Stimulated activated effector memory CD8-positive, alpha-beta T cell treated with anti-CD3 and anti-CD28 coated beads, Interleukin-12 subunit alpha, Interleukin-12 subunit beta, amount 100 ng/mL, for 72 hours (primary cell): ENCODE measurements at places on chromosomes 2 and 18.

DNA sequence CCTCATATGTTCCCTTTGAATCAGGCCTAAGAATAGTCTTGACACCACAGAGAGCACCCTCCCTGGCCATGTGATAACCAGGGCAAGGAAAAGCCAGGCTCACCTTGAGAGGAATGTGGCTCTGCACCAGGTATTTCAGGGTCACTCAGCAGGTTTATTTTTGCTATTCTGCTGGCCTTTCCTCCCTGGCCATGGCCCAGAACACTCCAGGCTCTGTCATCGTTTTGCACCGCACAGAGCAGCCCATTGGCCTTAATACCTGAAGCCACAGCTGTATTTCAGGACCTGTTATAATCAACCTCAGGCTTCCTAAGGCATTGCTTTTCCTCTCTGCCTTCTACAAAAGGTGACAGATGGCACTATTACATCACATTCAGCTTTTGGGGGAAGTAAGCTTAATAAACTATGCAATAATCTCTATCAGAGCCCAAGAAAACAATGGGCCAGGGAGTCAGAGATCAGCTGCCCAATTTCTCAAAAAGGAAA lies 668.3 kb downstream of the IRS1 start:
- no peak for DNase-seq

DNA sequence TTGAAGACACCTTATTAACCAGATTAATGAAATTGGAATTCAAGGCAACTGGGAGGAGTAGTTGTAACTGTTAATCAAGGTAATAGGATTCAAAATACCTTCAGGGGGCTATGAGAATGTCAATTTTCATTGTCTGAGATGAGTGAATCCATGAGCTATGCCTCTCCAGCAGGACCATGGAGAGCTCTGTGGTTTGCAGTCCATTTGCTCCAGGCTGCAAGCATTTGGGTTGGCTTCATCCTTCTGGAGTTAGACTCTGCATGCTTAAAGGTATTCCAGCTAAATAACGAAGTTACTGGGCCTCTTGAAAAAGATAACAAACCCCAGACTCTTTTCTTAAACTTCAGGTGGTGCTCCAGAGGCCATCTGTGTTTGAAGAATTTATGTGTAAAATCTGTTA lies 207.1 kb upstream of the SLC8A1 start:
- DNase-seq, result no peak

DNA sequence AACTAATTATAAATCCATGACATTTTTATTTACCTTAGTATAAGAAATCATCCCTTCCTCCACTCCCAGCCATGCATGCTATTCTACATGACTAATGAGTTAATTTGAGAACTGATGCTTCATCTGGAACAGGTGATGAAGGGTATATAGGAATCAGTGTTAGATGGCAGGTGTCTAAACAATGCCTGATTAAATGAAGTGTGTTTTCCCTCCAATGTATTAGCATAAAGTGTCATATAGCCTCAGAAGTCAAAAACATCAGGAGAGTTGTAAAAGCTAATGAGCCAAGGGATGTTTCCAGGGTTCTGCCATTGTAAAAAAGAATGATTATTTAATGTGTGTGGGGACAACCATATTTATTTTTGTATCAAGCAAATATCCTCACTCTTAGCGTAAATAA lies 913.8 kb downstream of the DCC start:
- no peak for DNase-seq

GRCh38 chr2:55620123-55620779 lies 2.8 kb upstream of the PPP4R3B start:
- DNase-seq, result no peak

DNA sequence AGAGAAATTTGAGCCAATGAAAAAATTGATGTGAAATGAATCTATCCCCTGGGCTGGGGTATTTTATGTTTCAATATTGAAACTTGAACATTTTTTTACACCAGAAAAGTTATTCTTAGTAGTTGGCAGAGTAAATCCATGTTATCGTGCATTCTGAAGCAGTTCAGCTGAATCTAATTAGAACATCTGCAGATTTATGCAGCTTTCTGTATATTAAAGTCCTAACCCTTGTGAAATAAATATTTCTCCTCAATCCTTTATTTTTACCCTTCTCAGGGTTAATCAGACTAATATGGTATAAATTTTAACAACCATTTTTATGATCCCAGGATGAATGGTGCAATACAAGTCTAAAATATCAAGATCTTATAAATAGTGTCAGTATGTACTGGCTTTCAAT lies 69.5 kb downstream of the CDH20 start:
- DNase-seq, result no peak

DNA sequence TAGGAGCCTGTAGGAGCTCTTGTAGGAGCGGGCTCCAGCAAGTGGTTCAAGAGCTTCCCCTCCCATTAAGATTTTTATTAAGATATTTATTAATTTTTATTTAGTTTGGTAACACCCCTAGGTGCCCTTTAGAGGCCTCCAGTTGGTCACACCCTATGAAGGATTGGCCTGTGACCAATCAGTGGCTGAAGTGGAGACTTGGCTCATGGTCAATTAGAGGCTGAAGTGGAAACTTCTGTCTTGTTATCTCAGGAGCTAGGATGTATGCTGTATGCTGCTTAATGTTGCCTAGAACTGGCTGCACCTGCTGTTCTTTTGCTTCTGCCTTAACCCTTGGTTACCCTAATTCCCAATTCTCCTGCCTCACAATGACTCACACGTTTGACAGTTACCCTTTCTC lies 48.7 kb downstream of the DHRS9 start:
- no peak for DNase-seq

DNA sequence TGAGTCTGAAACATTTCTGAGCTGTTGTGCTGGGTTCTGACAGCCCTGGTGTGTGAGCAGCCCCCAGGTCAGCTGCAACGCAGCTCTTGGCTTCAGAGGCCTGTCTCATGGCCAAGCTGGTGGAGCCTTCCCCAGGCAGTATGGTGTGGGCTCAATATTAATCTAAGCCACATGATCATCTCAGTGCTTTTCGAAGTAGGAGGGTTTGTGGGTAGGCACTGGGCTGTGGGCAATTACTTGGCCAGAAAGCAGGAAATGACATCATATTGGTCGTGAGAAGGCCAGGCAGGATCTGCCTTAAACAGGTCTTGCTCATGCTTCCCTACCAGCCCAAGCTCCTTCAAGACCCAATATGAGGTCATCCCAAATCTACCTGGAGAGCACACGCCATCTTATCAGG lies 26.9 kb downstream of the LOXHD1 start:
- DNase-seq, result peak; percentile 47

- DNase-seq, result no peak
Observed at GRCh38 chr2:213279971-213280370, 4.3 kb upstream of the SPAG16 start.

GRCh38 chr2:227890495-227891079 lies 19.2 kb downstream of the DAW1 start:
- DNase-seq, result no peak

DNA sequence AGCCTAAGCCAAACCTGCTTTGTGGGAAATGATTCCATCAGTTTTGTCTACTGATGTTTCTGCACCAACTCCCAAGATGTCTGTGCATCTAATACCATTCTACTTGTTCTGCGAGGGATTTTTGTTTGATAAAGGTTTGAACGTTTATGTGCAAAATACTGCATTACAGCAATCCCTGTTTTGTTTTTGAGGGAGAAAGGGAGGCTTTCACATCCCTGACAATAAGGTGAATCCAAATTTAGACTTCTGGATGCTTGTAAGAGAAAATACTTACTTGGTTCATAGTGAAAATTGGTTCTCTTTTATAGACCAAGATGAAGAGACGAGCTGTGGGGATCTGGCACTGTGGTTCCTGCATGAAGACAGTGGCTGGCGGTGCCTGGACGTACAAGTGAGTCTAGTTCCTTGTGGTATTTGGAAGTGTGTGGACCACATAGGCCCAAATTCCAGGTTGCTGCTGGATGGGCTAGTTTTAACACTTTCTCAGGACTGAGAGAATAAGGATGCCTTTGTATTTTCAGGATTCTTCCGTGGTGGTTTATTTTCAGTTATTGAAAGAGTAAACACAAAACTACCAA lies 1.1 kb downstream of the RPL37A start:
- no peak for DNase-seq

DNA sequence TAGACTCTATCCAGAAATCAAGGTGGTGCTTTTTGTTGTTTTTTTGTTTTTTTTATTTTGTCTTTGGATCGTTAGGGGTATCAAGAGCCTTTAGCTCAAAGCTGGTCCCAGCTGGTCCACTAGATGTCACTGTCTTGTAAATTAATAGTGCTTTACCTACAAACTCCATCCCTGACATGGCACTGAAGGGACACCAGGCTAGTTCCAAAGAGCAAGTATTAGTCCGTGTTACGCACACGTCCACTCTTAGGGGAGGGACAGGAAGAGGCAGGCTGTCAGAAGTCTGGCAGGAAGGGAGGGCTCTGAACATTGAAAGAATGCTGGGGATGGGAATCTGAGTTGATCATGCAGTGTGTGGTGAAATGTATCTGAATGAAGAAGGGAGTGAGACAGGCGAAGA lies 85.9 kb upstream of the CCBE1 start:
- DNase-seq, result no peak

DNA sequence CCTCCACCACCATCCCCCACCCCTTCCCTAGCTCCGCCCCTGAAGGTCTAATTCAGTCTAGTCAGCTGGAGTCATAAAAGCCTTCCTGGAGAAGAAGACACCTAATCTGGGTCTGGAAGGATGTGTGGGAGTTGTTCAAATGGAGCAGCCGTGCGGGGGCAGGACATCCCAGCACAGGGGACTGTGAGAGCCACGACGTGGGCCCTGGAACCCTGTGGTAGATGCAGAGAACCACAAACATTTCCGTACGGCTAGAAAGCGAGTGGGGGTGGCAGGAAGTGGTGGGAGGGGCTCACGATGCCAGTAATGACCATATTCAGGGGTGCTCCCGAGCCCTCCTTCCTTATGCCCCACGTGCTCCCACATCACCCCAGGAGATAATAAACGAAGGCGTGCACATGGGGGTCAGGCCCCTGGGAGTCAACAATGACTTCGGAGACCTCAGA lies 20.9 kb upstream of the COL6A3 start:
- DNase-seq, result peak; percentile 59
